ENCODE measurements at places on chromosomes 5 and 9.

DNA sequence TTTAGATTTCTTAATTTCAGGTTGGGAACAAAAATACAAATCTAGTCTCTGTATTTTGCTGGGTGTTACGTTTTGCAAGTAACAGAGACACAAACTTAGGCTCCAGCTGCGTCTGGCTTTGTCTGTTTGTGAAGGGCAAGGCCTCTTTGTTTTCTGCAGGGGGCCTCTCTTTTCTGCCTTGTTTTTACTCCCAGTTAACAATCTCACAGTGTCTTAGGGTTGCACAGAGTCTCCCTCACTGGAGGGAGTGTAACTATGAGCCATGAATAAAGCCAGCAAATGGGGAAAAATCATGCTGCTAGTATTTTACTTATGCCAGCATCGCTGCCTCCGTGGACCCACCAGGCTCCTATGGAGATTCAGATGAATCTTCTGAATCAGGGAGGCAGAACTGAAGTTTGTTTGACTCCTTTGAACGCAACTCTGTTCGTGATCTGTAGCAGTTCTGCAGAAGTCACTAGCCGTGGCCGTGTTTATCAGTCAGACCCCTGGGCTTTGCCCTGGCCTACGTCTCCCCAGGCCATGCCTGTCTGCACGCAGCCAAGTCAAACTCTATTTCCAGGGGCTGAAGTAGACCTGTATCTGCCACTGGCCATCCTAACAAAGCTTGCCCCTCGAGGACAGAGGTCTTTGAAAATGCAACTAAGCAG, 77.2 kb downstream of the ATP10B start:
- DNase-seq = no peak

- DNase-seq = peak; percentile 60
Observed at GRCh38 chr9:136799854-136800657, 3.9 kb downstream of the CCDC183 start.

DNA sequence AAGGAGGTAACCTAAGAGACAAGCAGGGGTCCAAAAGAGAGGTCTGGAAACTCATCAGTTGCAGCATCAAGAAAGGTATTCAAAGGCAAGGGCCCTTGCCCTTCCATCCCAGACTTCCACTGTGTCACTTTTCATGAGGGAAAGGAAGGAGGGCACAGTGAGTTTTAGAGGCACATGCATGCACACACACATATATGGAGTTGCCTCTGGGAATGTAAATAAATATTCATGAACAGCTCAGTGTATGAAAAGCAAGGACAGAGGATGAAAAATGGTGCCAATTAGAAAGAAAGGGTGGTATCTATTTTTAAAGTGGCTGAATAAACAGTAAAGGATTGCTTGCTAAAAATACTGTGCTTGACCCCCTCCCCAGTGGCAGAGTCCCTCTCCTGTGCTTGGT, 105.3 kb upstream of the LRRTM2 start:
- no peak for DNase-seq

DNA sequence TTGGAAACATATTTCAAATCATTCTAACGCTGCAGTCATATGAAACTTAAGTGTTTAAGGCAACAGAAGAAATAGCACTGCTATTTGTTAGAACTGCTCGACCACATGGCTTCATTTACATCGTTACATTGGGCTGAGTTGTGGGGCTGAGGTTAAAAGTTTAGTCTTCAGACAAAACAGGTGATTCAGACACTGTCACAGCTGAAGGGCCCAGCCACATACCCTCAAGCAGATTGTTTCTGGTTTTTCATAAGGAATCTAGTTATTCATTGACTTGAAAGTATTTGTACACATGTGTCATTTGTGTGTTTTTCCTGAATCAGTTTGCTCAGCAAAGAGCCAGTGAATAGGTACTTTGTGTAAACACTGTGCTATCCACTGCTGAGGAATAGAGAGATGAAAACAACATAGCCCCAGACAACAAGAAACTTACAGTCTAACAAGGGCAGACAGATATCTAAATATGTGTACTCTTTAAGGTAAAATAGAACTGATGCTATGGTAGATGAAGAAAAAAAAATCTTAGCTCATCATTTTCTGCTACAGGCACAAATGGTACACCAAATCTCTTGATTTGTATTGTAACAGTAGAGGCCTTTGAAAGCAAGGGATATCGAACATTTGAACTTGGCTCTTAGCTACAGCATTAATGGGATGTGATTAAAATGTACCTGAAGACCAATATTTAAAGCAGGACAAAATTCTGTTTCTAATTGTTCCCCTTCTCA, 357.6 kb upstream of the RPS23 start:
- DNase-seq = peak; percentile 13

GRCh38 chr5:111922344-111922743, 165.3 kb upstream of the NREP start:
- no peak for DNase-seq

GRCh38 chr5:5135957-5136676, 4.0 kb upstream of the ADAMTS16 start:
- no peak for DNase-seq

GRCh38 chr9:130899051-130899748, 2.6 kb upstream of the QRFP start:
- DNase-seq = no peak

GRCh38 chr5:127358284-127358683, 67.7 kb downstream of the MEGF10 start:
- DNase-seq = no peak

- DNase-seq = no peak
Observed at GRCh38 chr5:145990170-145990569, 53.8 kb downstream of the SH3RF2 start.

GRCh38 chr9:69585571-69585970, 86.6 kb downstream of the APBA1 start:
- no peak for DNase-seq

DNA sequence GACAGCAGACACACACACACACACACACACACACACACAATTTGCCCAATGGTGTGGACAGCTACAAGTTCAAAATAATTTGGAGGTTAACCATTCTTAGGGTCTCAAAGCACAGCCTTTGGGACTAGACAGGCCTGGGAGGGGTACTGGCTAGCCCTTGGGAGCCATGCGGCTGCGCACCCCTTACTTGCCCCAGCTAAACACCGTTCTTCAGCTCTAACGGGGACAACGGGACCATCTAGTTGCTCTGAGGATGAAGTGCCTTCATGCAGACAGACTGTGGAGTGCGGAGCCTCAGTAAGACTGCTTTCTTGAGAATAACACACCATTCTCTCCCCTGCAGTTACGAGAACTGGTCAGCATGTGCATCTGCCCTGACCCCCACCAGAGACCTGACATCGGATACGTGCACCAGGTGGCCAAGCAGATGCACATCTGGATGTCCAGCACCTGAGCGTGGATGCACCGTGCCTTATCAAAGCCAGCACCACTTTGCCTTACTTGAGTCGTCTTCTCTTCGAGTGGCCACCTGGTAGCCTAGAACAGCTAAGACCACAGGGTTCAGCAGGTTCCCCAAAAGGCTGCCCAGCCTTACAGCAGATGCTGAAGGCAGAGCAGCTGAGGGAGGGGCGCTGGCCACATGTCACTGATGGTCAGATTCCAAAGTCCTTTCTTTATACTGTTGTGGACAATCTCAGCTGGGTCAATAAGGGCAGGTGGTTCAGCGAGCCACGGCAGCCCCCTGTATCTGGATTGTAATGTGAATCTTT, 64.6 kb downstream of the PSMB7 start:
- no peak for DNase-seq

DNA sequence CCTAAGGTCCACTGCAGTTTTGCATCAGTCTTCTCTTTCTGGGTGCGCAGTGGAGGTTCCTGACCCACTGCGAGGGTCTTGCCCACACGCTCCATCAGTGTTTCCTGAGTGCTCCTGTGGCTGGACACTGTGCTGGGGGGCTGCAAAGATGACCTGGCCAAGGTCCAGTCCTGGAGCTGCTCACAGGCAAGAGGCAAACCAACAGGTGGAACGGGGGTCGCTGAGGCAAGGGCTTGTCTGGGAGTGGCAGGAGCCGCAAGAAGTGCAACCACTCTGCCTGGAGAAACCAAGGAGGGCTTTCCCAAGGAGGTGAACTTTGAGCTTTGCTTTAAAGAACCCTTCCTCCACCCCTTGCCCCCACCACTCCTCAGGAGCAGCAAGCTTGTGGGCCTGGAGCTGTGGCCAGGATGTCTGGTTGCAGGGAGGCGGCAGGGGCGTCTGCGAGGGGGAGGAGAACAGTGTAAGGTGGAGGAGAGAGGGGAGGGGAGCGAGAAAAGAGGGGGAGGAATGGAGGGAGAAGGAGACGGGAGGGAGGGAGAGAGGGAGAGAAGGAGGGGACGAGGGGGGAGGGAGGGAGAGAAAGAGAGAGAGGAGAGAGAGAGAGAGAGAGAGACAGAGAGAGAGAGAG, 444 bp upstream of the CPLX2 start:
- no peak for DNase-seq

DNA sequence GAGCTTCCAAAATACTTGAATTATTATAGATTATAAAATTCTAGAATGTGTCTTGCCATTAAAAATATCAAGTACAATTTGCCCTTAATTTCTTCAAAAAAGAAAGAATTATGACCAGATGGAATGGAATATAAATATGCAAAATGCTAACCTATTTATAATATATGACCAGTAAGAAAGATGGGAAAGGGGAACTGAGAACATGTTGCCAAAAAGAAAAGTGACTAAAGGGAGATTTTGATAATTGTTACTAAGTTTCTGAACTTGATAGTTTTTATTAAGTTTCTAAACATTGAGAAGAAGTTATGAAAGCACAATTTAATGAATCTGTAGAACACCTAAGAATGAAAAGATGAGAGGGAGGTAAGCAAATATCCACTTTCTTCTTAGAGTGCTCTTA, 188.4 kb upstream of the NR4A3 start:
- DNase-seq = no peak

GRCh38 chr5:145449794-145450193, 385.3 kb downstream of the PRELID2 start:
- no peak for DNase-seq

GRCh38 chr9:135507104-135508035, 6.9 kb downstream of the MRPS2 start:
- DNase-seq = no peak

GRCh38 chr9:96667363-96667728, 12.2 kb upstream of the PRXL2C start:
- no peak for DNase-seq

- no peak for DNase-seq
Observed at GRCh38 chr5:163614787-163615186, 109.4 kb downstream of the MAT2B start.

- DNase-seq = peak; percentile 28
Observed at GRCh38 chr5:81425569-81425968, 31.6 kb upstream of the ACOT12 start.

GRCh38 chr9:70773579-70773978, 347.8 kb downstream of the TRPM3 start:
- no peak for DNase-seq

- DNase-seq = no peak
Observed at GRCh38 chr5:136506131-136506530, 140.8 kb upstream of the TRPC7 start.

DNA sequence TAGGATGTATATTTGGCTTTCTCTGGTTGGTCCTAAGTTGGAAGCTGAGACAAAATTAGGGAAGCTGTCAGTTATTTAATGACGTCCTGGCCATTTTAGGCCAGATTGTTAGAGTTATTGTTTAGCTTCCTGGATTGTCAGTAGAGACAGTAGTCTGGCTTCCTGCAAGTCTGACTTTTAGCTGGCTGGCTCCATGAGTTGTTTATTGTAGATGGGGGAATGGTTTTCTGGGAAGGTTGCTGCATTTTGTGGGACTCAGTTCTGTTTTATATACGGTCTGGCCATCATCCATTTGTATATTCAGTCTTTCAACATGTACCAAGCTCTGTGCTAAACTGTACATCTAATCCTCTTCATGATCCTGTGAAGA, 68.3 kb downstream of the SGCD start:
- DNase-seq = no peak

DNA sequence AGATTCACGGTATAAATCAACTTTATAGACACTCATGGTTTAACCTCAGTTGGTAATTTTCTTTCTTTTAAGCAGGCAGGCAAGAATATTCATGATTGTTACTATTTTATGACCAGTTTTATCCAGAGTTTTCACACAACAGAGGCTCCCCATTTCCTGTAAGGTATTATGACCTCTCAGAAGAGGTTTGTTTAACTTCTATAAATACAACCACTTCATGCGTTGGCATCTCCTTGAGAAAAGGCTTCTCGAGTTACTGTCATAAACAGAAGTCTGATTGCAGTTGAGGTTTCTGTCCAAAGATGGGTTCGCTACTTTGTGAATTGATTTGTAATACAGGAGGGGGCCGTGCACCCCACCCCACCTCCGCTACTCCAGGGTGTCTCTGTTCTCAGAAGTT, 55.3 kb downstream of the ENTREP1 start:
- no peak for DNase-seq

GRCh38 chr5:156942064-156942463, 21.0 kb downstream of the TIMD4 start:
- no peak for DNase-seq

- no peak for DNase-seq
Observed at GRCh38 chr5:169851321-169851850, 128.9 kb downstream of the INSYN2B start.

GRCh38 chr5:11650936-11651335, 253.3 kb downstream of the CTNND2 start:
- DNase-seq = no peak

- DNase-seq = no peak
Observed at GRCh38 chr9:107681988-107682387, 192.4 kb upstream of the KLF4 start.

DNA sequence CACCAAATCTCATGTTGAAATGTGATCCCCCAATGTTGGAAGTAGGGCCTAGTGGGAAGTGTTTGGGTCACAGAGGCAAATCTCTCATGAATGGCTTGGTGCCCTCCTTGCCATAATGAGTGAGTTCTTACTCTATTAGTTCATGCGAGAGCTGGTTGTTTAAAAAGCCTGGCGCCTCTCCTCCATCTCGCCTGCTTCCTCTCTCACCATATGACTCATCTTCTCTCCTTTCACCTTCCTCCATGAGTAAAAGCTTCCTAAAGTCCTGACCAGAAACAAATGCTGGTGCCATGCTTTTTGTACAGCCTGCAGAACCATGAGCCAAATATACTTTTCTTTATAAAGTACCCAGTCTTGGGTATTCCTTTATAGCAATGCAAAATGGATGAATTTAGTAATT, 20.9 kb upstream of the ARHGAP26 start:
- DNase-seq = no peak

DNA sequence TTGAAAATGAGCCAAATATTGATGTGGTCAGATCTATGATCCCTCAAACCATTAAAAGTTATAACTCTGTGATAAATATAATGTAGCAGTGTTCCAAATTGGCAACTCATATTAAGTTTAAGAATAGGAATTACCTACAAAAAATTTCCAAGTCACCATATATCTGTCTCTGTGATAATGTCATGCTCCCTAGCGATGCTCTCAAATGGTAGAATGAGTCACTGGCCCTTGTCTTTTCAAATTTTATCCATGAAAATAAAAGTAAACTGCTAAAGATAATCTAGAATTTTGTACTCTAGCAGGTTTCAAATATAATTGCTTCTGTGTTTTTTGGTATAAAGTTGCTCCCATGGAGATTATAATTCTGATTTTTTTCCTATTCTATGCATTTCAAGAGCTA, 277.1 kb downstream of the PDE4D start:
- DNase-seq = no peak

- DNase-seq = no peak
Observed at GRCh38 chr9:99255651-99256050, 33.6 kb downstream of the SEC61B start.

GRCh38 chr9:127724012-127724411, 8.1 kb downstream of the TTC16 start:
- no peak for DNase-seq

GRCh38 chr5:124887223-124887622, 140.8 kb upstream of the ZNF608 start:
- DNase-seq = no peak

Measured in HCT116 (cell line).